ENCODE measurements at places on chromosomes 12 and 14.

GRCh38 chr12:23083267-23083666, 458.3 kb downstream of the ETNK1 start:
- peak; percentile 30 for DNase-seq

- DNase-seq, result no peak
These were observed 237.3 kb downstream of the CACNA1C start for GRCh38 chr12:2290091-2290490.

DNA sequence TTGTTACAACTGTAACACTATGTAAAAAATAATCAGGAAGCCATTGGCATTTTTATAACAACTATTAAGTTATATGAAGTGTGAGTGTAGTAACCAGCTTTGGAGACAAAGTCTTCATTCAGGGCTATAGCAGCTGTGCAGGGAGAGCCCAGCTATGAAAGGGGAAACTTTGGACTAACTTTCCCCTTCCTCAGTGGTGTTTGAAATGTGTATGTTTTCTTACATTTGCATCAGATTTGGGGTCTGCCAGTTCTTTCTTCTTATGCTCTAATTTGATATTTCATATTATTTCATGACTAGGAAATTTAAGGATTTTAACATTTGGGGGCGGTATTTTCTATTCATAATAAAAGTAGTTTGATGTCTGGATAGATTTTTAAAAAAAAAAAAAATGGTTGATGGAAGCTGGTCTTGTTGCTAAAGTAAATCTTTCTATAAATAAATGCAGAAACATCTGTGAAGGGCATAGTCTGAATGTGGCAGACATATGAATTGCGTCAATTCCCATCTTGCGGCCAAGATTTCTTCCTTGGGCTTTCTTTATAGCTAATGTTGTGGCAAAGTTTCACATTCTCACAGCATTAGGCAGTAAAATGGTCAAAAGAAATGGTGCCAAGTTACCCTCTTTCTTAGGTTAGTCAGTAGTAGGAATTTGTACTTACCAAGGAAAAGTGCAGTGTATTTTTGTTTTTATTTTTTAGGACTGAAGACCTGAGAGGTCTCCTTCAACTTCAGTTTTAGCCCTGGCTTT, 35.6 kb downstream of the RASSF8 start:
- no peak for DNase-seq

- no peak for DNase-seq
These were observed 10.4 kb upstream of the OSBPL8 start for GRCh38 chr12:76569685-76570604.

DNA sequence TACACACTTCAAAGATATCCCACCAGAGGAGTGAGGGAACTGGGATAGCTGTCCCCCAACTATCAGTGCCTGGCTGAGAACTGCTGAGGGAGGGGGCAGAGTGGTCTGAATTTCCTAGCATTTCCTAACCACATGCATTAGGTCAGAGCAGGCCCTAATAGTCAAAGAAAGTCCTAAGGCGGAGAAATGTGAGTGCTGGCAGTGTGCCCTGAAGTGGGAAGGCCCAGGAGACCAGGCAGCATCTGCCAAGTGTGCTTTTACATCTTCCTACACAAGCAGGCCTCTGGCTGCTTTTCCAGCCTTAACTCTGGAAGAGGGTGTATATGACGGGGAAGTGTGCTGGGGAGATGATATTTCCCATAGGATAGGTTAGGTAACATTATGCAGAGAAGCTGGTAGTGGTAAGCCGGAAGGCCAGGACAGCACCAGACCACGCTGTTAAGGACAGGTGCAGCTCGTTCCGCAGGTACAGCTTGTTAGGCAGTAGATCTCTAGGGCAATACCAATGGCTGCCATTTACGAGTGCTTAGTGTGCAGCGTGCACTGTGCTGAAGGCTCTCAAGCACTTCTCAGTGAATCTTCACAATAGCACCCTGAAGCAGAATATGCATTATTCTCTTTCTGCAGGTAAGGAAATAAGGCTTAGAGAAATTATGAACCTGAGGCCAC, 9.1 kb upstream of the CCDC198 start:
- no peak for DNase-seq

- no peak for DNase-seq
These were observed 16.4 kb upstream of the PITPNM2 start for GRCh38 chr12:123167329-123167728.

DNA sequence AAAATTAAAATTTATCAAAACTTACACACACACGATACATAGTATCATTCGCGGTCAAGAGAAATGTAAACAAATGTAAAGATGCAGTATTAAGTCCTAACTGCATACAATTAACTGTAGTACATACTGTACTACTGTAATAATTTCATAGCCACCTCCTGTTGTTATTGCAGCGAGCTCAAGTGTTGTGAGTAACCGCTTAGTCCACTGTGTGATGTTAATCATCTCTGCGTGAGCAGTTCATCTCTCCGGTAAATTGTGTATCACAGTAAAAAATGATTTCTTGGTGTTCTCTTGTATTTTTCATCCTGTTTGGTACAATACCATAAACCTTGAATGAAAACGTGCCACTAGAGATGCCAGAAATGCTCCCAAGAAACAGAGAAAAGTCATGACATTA, 6.5 kb downstream of the EPS8 start:
- no peak for DNase-seq

- DNase-seq, result no peak
These were observed 284.1 kb upstream of the FOXG1 start for GRCh38 chr14:28482251-28483040.

- DNase-seq, result no peak
These were observed 9.8 kb downstream of the GALNT6 start for GRCh38 chr12:51381226-51382079.

GRCh38 chr14:50985859-50986331, 41.6 kb upstream of the PYGL start:
- no peak for DNase-seq

GRCh38 chr12:46390881-46391280, 18.3 kb upstream of the SLC38A2 start:
- peak; percentile 54 for DNase-seq

DNA sequence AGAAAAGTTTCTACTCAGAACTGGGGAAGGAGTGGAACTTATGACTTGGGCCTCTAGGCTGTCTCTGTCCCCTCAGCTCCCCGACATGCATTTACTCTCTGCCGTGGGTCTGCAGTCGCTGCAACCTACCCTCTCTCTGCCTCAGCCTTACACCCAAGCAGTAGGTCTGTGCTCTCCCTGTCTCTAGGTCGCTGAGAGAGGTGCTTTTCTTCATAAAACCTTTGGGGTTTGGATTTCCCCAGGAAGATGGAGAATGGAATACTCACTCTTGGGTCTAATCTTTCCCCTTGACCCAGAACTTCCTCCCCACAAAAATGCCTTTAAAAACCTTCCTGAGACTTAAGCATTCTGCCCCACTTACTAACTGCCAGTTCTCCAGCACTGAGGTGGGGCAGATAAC, 12.9 kb downstream of the GPR84 start:
- DNase-seq, result no peak

GRCh38 chr14:31988244-31988643, 88.9 kb upstream of the ARHGAP5 start:
- no peak for DNase-seq

DNA sequence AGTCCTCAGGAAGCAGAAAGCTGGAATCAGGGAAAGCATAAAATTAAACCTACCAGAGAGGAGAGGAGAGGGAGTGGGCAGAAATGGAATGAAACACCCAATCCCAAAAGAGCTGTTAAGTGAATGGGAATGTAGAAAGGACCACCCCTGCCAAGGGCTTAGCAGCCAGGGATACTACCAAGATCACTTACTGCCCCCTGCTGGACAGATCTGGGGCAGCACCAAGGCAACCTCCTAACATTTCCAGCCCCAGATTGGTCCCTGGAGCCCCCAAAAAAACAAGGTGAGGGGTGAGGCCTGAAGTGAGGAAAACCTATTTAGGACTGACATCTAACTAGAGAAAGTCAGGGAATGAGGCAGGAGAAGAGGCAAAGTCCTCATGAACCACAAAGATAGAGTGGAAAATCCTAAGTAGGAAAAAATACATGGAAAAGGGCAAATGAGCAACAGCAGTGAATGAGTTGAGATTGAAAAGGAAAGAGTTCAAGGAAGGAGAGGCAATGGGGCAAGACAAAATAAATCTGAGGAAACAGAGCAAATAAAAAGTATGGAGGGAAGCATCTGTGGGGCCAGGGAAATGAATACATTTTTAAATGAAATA, 11.2 kb upstream of the FKBP11 start:
- peak; percentile 84 for DNase-seq

- DNase-seq, result no peak
These were observed 912.7 kb downstream of the NRXN3 start for GRCh38 chr14:79082883-79083282.

GRCh38 chr12:84874125-84874824, 38.3 kb downstream of the SLC6A15 start:
- peak; percentile 58 for DNase-seq

DNA sequence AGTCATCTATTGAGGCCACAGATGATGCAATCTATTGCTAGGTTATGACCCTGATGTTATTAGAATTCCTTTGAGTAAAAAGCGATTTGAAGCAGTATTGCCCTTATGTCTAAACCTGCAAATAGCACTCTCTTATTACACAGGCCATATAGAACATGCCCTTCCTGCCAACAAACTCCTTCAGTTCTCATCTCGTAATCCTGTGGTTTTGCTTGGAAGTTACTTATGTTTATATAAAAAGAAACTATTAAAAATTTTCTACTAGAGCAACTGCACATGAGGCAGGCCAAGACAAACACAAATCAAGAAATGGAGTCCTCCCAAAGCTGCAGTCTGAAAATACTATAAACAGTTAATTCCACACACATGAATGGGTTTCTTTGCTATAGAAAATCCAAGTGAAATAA, 1200.2 kb downstream of the LRFN5 start:
- no peak for DNase-seq

GRCh38 chr12:4908684-4909409, 858 bp upstream of the KCNA1 start:
- no peak for DNase-seq

GRCh38 chr12:126362493-126362892, 1297.3 kb downstream of the AACS start:
- DNase-seq, result no peak

GRCh38 chr14:104116288-104116755, 22.1 kb upstream of the KIF26A start:
- DNase-seq, result no peak

GRCh38 chr12:89946518-89947135, 238.0 kb upstream of the ATP2B1 start:
- no peak for DNase-seq

GRCh38 chr12:64669270-64669842, 59.1 kb downstream of the RASSF3 start:
- DNase-seq, result peak; percentile 83

DNA sequence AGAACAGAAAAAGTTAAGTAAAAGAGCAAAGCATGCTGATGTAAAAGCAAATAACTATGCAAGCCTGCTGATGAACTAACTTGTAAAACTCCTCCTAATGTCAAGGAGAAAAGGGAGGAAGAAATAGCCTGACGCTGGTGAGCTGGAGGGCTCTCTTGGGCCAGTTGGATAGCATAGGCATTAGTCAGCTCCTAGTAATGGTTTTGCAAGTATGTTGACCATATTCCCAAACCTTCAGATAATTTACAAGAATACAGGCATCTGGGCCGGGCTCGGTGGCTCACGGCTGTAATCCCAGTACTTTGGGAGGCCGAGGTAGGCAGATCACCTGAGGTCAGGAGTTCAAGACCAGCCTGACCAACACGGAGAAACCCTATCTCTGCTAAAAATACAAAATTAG, 871.4 kb downstream of the C12orf50 start:
- no peak for DNase-seq

- no peak for DNase-seq
These were observed 1.9 kb upstream of the PRKAG1 start for GRCh38 chr12:49020441-49020840.

DNA sequence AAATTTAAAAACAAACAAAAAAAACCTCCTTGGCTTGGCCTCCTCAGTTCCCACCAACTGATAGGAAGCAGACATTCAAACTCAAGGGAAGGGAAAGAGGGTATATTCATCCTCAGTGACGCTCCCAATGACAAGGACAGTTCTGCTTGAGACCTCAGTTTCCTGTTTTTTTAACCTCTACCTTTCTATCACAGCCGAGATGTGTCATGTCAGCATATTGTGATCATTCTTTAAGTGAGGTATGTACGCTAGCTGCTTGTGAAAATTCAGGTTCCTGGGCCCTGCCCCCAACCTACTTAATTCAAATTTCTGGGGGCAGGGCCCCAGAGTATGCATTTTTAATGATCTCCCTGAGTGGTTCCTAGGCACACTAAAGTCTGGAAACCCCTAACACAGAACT, 611.9 kb upstream of the TBX3 start:
- no peak for DNase-seq

DNA sequence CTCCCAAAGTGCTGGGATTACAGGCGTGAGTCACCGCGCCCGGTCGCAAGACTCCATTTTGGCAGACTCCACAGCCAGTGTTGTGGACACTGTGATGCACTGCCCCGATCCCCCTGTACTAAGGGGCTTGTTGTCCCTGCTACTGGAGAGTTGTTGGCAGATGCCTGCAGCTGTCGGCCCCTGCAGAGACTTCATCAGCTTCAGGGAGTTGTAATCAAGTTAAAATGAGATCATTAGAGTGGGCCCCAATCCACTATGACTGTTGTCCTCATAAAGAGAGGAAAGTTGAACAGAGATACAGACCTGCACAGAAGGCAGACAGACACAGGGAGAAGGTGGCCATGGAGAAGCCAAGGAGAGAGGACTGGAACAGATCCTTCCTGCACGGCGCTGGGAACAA, 23.7 kb upstream of the TUBA1A start:
- DNase-seq, result no peak

DNA sequence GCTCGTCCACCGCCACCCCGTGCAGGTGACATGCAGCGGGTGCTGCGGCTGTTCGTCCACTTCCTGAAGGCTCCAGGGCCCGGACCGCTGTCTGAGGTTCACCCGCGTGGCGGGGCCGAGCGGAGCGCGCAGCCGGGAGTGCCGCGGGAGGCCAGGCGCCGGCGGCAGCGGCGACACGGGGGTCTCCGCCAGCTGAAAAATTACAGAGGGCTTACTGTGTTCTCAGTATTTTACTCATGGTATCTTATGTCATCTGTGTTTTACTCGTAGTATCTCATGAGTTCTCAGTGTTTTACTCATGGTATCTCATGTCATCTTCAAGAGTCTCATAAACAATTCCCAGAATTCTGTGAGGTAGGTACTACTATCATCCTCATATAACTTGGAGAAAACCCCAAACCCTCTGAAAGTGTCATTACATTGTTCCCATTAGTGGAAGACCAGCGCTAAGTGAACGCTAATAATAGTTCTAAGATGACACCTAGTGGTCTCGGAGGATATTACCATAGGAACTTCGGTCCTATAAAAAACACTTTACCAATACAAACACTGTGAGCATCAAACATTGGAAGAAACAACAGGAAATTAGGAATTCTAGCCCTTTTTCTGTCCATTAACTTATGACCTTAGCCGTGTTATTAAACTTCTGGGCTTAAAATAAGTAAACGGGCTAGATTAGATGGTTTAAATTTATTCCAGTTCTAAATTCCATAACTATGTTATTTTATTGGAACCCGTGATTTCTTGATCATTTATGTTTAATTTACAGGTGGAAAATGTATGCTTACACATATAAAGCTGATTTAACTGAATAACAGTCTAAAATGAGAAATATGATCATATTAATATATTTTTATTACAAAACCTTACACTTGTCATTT, 32.4 kb downstream of the AK7 start:
- peak; percentile 58 for DNase-seq

- no peak for DNase-seq
These were observed 335.8 kb downstream of the FLRT2 start for GRCh38 chr14:85865701-85866100.

GRCh38 chr14:90381999-90382451, 14.8 kb upstream of the CALM1 start:
- DNase-seq, result peak; percentile 24

Data from activated CD4-positive, alpha-beta T cell treated with anti-CD3 and anti-CD28 coated beads, Interleukin-2, Interleukin-6, amounts not matched to agents 100 ng/mL and 50 ng/mL, durations not matched to agents 16 hours and 8 hours (primary cell).